ENCODE measurements at places on chromosomes 3 and 15. TPM values are rescaled to one million over a fixed set of nuclear protein-coding genes. Genes with fewer than 3 reads are reported as not detected.

Gene FSIP1
- 6.2 TPM for total RNA-seq

Gene MUC20
- 1.6 TPM for total RNA-seq

Gene NCBP2
- total RNA-seq = 62.5 TPM

Gene REC114
- not detected for total RNA-seq

Gene COL6A5
- not detected for total RNA-seq

Gene PLXNA1
- 62.9 TPM for total RNA-seq

Gene POLG
- total RNA-seq = 36.8 TPM

Gene TICRR
- 2.9 TPM for total RNA-seq

Gene TFRC
- total RNA-seq = 150 TPM

Gene RBM6
- 66.6 TPM for total RNA-seq

Gene MTFMT
- total RNA-seq = 23.1 TPM

Gene GOLGA8T
- not detected for total RNA-seq

Gene CP
- 105 TPM for total RNA-seq

Gene PLA2G4D
- not detected for total RNA-seq

Gene PLSCR2
- total RNA-seq = not detected

Gene C15orf39
- 6.1 TPM for total RNA-seq

Gene OIP5
- 5.1 TPM for total RNA-seq

Gene LDHAL6B
- not detected for total RNA-seq

Gene MASP1
- 15.1 TPM for total RNA-seq

Gene BBS4
- 39.9 TPM for total RNA-seq

Gene GLDN
- 56.1 TPM for total RNA-seq

Gene DBR1
- 15.8 TPM for total RNA-seq

Gene CAPN7
- 46.9 TPM for total RNA-seq

Gene PTPRG
- 110 TPM for total RNA-seq

Gene STRA6
- 0.39 TPM for total RNA-seq

Gene SNX22
- total RNA-seq = 0.13 TPM

Gene ATP13A5
- not detected for total RNA-seq

Gene SAMD7
- not detected for total RNA-seq

Gene CYP1A2
- not detected for total RNA-seq

Gene CIDEC
- total RNA-seq = not detected

Data from articular chondrocyte of knee joint (primary cell).